Right cardiac atrium (tissue), 5 donors: ENCODE measurements at places on chromosomes 7 and 10.
A peak's percentile ranks its signal among the peaks of the same experiment; 100 is the strongest.

- no peak for DNase-seq
Measured at GRCh38 chr7:35420656-35421055, 166.8 kb upstream of the TBX20 start.

DNA sequence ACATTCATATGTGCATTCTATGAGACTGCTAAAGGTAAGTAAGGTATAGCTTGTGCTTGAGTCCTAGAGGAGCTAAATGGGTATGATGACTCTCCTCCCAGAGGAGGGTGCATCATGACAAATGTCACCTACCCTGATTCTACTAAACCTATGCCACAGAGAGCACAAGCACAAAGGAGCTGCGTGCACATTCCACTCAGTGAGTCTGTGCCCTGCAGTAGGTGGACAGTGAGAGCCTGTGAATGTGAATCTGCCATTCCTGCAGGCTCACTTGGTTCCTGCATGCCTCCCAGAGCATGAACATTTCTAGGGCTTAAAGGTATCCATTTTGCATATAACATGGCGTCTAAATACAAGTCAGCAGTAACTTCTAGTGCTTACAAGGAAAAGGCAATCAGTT is 46.8 kb downstream of the PRKAR2B start:
- DNase-seq: no peak

GRCh38 chr7:80611779-80612178 is 26.7 kb upstream of the CD36 start:
- DNase-seq: peak; percentile 24

- DNase-seq: no peak
Measured at GRCh38 chr10:9035355-9035754, 980.9 kb downstream of the GATA3 start.

GRCh38 chr10:44183667-44184632 is 200.9 kb downstream of the CXCL12 start:
- DNase-seq: no peak

DNA sequence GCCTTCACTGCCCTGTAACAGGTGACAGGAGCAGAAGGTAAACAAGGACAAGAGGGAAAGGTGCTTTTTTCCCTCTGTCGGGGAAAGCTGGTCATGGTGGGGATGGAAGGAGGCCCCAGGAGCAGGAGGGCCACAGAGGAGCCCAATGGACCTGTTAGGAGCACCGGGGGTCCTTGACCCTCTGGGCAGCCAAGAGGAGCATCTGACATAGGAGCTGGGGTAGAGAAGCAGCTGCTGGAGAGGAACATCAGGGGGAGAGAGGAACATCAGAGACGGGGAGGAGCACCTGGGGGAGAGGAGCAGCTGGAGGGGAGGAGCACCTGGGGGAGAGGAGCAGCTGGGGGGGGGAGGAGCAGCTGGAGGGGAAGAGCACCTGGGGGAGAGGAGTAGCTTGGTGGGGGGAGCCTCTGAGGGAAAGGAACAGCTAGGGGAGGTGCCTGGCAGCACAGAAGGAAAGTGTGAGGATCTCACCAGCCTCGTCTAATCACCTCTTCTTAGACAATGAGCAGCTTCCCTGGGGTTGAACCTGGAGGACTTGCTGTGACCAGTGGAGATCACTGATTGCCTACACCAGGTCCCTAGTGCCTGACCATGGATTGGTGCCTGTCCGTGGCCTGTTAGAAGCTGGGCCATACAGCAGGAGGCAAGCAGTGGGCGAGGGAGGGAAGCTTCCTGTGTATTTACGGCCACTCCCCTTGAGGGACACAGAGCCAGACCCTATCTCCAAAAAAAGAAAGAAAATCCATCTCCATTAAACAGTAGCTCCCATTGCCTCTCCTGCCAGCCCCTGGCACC is 37.6 kb downstream of the JAKMIP3 start:
- no peak for DNase-seq

GRCh38 chr10:63374991-63375390 is 90.8 kb downstream of the JMJD1C start:
- DNase-seq: no peak

DNA sequence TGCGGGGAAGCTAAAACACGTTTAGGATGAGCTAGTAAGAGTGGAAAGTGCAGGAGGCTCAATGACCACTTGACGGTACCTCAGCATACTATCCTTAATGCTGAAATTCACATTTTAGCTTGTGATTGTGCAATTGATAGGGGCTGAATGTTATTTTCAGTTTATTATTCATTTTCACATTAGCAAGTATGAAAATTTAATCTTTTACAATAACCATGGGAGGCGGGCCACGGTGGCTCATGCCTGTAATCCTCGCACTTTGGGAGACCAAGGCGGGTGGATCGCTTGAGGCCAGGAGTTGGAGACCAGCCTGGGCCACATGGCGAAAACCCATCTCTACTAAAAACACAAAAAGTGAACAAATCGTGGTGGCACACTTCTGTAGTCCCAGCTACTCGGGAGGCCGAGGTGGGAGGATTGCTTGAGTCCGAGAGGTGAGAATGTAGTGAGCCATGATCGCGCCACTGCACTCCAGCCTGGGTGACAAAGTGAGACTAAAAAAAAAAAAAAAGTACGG is 22.0 kb upstream of the ANLN start:
- DNase-seq: peak; percentile 49

DNA sequence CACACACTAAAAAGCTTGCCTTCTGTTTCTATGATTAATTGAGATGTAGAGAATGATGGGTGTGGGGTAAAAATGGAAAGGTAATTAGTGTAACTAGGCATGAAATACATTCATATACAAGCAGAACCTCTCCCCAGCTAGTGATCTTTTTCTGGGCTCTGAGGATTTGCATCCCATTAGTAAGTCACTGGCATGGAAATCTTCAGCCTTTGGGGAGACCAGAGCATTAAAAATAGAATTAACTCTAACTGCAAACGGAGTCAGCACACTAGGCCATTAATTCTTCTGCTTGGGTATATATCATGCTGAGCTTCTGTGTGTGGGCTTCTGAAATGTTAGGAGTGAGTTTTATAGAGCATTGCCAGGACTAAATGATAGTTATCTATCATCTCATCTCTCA is 128.9 kb downstream of the HDAC9 start:
- DNase-seq: no peak

GRCh38 chr7:151330181-151330580 is 11.4 kb upstream of the NUB1 start:
- DNase-seq: no peak
